ENCODE measurements at places on chromosomes 3 and 15.

DNA sequence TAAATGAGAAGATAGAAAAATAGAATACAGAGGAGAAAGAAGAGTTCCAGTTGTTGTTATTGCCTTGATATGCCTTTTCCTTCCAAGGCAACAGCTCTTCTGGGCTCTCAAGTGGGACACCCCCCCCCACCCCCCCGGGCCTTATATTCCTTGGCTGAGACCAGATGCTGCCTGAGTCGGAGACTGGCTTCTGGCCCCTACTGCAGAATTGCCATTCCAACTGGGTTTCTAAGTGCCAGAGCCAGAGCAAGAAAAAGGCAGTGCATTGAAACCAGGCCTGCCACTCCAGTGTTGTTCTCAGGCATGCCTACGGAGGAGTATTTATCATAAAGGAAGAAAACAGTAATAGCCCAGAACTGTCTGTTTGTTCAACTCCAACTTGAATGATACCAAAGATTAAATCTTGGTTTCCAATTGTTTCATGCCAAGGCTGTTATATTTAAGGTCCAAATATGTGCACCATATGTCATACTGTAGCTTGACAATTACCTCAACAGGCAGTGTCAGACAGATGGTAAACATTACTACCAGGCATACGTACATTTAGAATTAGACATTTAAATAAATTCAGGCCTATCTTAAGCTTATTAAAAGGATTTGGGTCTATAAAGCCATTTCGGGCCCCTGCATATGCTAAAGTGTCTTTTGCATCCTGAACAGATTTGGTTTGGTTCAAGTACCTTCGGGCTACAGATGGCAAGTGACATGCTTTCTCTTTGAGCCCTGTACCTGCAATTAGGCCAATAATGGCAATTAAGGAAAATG lies 209.9 kb upstream of the SEMA6D start:
- no peak for DNase-seq

DNA sequence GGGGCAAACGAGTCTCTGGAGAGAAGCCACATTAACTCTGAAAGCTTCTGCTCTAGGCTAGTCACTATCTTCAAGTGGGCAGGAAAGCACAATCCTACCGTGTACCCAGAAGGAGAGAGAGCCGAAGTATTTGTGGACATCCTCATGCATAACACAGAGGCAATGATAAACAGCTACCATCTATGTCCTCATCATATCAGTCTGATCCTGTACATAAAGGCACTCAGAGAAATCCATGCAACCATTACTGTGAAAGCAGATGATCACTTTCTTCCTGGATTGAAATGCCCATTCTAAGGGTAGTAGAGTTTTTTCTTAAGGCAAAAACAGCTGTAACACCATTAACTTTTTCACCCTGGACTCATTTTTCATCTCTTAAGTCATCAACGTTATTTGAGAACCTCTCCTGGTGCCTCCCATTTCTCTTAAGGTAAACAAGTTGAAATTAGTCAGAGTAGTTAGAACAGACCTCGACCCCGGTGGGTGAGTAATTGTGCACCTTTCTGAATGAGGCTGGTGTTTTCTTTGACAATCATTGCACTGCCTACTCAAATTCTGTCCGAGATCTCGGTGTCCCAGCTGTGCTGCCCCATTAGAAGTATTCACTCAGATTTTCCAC lies 327.4 kb downstream of the SHQ1 start:
- DNase-seq, result no peak

DNA sequence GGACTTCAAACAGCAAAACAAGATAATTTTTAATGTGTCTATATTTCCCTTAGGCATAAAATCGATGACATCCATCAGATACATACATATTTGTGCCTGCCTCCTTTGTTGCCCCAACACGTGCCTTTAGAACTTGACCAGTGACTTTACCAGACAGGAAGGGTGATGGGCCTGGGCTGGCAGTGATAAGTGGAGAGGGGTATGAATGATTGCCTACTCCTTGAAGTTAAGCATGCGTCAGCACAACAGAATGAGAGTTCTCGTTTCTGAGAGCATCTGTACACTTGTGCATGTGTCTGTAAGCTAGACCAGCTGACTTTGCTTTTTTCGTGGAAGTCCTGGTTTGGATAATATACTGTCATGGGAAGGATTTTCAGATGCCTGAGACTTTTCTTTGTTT lies 54.9 kb upstream of the COL6A6 start:
- DNase-seq, result no peak

GRCh38 chr15:38111070-38111469 lies 141.6 kb upstream of the SPRED1 start:
- no peak for DNase-seq

GRCh38 chr3:122466701-122467240 lies 48.0 kb downstream of the KPNA1 start:
- DNase-seq, result no peak

- no peak for DNase-seq
Observed at GRCh38 chr3:72847282-72847681, 963 bp downstream of the SHQ1 start.

DNA sequence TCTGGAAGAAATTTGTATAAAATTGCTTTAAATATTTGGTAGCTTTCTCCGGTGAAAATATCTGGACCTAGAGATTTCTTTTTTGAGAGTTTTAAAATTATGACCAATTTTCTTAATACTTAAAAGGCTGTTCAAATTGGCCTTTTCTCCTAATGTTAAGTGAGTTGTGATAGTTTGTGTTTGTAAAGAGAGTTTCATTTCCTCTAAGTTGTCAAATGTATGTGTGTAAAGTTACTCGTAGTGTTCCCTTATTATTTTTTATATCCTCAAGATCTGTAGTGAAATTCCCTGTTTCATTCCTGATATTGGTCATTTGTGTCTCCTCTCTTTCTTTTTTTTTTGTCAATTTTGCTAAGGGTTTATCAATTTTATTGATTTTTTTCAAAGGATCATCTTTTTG lies 92.6 kb upstream of the CTNNB1 start:
- DNase-seq, result no peak

DNA sequence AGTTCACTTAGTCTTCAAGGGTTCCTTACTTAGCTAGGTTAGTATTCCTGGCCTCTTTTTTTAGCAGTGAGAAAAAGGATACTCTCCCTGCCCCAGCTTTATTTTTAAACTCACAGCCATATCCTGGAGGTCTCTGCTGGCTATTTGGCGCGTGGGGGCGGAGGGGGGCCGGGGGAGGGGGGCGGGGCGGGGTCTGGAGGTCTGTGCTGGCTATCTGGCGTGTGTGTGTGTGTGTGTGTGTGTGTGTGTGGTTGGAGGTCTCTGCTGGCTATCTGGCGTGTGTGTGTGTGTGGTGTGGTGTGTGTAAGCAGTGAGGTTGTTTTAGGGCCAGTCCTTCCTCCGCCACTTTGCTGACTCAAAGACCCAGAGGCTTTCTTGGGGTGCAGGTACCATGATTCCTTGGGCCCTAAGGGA lies 579 bp upstream of the PLAAT1 start:
- no peak for DNase-seq

DNA sequence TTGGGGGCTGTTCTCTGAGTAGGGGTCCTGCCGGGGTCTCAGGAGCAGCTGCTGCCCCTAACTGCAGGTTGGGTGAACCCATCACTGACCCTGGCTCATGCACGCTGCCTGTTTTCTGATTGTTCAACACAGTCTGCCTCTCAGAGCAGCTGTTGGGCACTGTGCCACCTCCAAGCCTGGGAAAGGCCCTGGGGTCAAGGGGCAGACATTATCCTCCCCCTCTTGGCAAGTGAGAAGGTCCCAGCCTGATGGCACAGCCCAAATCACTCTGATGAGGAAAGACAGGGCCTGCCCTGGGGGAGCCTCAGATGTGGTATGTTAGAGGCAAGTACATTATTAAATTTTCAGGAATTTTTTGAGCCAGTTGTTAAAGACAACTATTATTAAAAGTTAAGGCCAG lies 14.1 kb upstream of the GNAT1 start:
- DNase-seq, result no peak

DNA sequence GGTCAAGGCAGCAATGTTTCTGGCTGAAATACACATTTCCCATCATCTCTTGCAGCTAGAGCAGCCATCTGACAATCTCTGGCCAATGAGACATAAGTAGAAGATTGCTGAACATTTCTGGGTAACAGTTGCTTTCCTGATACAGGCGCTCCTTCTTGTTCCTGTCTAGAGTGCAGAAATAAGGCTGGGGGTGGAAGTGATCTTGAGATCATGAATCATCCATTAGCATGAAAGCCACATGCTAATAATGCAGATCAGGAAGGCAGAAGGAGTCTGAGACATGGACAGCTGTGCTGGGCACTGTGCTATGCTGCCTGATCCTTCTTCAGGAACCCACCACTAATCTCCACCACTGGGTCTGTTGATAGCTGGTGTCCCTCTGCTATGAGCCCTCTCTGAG lies 14.8 kb upstream of the TMEM108 start:
- DNase-seq, result no peak

DNA sequence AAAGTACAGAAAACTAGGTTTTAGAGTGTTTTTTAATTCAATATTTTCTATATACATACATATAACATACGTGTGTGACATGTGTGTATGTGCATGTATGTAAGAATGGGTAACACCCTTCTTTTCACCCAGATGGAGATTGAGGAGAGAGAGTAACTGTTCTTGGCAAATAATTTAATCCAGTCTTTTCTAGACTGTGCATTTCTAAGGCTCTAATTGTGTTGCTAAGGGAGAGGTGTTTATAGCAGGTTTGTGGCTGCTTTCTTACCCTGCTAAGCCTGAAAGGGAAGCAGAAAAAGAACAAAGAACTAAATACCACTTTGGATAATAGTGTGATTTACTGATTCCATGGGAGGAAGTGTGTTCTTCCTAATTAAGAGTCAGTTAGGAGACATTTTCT lies 46.0 kb upstream of the ALDH1L1 start:
- no peak for DNase-seq

DNA sequence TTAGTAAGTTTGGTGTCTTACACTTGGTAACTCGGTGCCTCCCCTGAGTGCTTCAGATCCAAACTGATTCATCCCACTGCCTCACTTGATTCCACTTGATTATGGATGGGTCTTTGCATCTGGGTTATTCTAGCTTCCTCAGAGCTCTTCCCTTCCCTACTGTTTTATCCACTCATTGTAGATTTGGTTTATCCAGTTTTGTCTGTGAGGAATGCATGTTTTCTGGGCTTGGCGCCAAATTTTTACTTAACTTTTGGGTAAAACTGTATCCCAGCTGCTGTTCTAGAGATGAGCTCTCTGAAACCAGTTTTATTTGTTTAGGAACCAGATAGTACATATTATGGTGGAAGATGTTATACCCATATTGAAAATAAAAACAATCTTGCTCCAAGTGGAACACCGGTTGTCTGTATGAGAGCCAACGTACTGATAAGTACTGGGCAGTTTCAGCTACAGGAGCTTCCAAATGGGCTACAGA lies 20.9 kb downstream of the RAD54L2 start:
- DNase-seq, result peak; percentile 66
